PC-3 (cell line): ENCODE measurements at places on chromosomes 2 and 18. TPM values are rescaled to one million over a fixed set of nuclear protein-coding genes. Genes with fewer than 3 reads are reported as not detected.

- no peak for DNase-seq
Observed at GRCh38 chr2:241037498-241037897, 39.1 kb downstream of the SNED1 start.

- peak; percentile 7 for DNase-seq
Observed at GRCh38 chr2:234615643-234616356, 118.9 kb upstream of the ARL4C start.

DNA sequence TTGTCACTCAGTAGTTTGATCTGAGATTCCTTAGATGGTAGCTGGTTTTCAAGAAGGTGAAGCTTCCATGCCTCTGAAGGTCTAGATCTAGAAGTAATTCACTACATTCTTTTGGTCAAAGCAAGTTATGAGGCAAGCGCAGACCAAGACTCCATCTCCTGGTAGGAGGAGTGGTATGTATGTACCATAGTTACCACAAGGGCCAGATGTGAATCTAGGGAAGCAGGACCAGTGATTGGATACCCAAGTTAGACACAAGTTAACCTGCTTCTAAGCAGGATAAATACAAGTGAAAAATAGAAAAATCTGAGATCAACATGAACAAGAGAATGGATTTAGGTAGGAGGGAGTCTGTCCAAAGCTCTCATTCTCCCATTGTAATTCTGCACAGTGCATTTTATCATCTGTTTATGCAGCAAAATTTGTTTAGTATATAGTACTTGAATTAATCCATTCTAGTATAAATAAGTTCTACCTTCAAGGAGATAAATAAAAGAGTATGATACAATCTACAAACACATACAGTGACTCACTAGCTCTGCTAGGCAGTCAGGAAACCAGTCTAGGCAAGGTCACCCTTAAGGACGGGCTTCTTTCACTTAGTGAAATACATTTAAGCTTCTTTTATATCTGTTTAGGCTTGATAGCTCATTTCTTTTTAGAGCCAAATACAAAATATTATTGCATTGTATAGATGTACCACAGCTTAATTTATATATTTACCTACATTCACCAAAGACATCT, 14.2 kb upstream of the DOCK10 start:
- DNase-seq = peak; percentile 65

ANKRD36B gene
- total RNA-seq = 20.9 and 22.7 TPM in 2 replicates

HOXD9 gene
- not detected in 2 replicates for total RNA-seq

- DNase-seq = no peak
Observed at GRCh38 chr2:190190507-190191162, 128.1 kb upstream of the MSTN start.

GRCh38 chr2:227657199-227657845, 9.3 kb upstream of the SCYGR5 start:
- DNase-seq = no peak

DNA sequence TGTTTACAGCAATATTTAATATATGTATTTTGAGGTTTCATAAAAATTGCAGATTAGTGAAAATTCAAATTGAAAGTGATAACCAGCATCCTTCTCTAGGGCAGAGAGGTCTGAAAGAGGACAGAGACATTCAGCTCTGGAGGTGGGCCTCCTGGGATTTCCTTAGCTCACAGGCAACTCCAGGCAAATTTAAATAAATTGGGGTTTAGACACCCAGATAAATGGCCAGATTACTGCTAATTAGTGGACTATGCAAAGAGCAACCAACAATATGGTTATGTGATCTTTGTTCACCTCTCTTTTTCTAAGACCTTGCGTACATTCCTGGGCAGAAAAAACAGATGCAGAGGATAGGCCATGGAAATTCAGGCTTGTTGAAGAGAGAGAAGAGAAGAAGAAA, 1282.8 kb upstream of the ACVR2A start:
- DNase-seq = no peak

ZNF513 gene
- 7.4 and 9.7 TPM in 2 replicates for total RNA-seq

GRCh38 chr2:172674034-172674967, 61.3 kb upstream of the RAPGEF4 start:
- no peak for DNase-seq

DNA sequence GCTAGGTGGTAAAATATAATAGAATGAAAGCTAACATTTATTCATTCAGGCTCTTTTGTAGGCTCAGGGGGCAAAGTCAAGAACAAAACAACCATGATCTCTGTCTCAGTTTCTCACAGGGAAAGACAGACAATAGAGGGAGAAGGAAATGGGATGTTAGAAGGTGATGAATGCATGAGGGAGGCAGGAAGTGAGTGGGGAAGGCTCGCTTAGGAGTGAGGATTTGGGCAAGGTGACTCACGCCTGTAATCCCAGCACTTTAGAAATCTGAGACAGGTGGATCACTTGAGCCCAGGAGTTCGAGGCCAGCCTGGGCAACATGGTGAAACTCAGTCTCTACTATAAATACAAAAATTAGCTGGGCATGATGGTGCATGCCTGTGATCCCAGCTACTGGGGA, 88.4 kb downstream of the CTIF start:
- peak; percentile 24 for DNase-seq

DNA sequence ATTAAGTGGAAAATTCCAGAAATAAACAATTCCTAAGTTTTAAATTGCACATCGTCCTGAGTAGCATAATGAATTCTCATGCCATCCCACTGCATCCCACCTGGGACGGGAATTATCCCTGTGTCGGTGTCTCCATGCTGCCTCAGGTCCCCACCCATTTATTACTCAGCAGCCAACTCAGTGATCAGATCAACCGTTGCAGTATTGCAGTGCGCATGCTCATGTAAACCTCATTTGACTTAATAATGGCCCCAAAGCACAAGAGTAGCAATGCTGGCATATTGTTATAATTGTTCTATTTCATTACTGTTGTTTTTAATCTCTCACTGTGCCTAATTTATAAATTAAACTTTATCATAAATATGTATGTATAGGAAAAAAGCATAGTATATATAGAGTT, 214.4 kb downstream of the METTL4 start:
- DNase-seq = no peak

- no peak for DNase-seq
Observed at GRCh38 chr2:241851325-241852115, 7.2 kb downstream of the PDCD1 start.

DNA sequence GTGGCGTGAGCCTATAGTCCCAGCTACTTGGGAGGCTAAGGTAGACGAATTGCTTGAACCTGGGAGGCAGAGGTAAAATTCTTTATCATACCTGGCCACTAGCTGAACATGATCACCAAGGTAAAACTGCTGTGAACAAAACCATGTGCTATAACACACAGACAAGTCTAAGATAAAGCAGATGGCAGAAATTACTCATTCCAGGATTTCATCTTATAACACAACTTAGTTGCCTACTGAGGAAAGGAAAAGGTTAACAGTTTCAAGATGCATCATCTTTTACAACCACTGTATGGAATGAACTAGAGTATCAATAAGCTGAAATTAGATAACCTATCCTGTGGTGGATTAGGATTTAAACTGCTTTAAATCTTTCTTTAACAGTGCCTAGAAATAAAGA, 8.3 kb downstream of the ARL5A start:
- DNase-seq = no peak

DNA sequence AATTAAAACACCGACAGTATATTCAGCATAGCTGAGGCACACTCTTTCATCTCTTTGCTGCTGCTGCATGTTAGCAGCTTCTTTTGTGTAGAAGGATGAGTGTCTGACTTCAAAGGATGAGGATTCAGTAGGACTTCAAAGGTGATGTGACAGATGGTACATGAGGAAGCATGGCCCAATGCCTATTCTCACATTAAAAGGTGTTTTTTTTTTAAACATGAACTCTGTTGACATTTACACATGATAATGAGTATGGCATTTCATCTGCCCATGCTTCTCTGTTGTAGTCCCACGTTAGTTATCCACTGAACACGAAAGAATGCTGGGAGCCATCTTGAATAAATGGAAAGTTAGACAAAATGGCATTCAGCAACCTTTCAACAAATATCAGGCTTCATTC, 1950.8 kb upstream of the PIK3C3 start:
- no peak for DNase-seq

C2orf78 gene
- not detected in 2 replicates for total RNA-seq

IL36RN gene
- 0.36 TPM in 1 of 2 replicates, not detected in the other for total RNA-seq

GRCh38 chr2:239945751-239946561, 79.2 kb downstream of the NDUFA10 start:
- no peak for DNase-seq

DNA sequence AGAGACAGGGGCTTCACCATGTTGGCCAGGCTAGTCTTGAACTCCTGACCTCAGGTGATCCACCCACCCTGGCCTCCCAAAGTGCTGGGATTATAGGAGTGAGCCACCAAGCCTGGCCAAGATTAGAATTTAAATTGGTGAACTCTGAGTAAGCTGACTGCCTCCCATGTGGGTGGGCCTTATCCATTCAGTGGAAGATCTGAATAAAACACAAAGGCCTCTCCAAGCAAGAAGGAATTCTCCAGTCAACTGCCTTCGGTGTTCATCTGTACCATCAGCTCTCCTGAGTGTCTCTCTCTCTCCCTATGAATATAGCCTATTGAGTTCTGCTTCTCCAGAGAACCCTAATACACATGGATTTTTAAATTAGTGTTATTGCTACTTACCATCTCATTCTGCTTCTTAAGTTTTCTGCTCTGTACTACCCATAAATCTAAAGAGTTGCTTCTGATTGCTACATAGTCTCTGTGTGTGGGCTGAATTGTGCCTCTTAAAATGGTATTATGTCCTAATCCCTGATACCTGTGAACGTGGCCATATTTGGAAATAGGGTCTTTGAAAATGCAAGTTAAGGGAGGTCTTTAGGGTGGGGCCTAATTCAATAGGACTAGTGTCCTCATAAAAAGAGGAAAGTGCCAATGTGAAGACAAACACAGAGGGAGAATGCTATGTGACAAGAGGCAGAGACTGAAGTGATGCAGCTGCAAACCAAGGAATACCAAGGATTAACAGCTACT, 36.3 kb downstream of the FBXO11 start:
- DNase-seq = no peak

DNA sequence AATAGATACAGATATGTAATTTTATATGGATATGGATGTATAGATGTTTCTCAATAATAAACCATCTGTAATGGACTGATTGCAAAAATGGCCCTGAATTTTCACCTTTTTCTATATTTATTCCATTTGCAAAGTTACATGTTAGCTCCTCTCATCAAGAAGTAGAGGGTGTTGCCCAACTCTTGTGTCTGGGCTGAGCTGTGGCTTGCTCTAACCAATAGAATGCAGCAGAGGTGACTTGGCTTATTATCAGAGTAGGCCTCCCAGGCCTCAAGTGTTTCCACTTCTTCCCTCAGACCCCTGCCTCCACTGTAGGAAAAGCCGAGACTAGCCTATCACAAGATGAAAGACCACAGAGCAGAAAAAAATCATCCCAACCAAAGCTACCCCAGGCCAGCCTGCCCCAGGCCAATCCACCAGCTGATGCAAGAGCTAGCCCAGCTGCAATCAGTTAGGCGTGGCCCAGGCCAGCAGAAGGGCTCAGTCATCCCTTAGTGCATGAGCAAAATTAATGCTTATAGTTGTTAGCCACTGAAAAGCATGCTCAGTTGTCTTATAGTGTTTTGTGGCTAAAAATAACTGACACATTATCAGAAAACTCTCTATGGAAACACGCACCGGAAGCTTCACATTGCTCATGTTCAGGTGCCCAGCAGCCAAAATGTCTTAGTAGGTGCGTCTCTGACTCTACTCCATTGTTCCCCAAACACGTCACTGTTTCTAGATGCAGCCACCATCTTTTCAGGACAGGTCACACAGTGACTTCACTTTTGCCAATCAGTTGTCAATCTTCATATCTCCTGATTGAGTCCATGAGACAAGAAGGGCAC, 464.0 kb downstream of the FBXO15 start:
- DNase-seq = peak; percentile 43

- no peak for DNase-seq
Observed at GRCh38 chr2:237074211-237074993, 11.3 kb upstream of the COPS8 start.

DNA sequence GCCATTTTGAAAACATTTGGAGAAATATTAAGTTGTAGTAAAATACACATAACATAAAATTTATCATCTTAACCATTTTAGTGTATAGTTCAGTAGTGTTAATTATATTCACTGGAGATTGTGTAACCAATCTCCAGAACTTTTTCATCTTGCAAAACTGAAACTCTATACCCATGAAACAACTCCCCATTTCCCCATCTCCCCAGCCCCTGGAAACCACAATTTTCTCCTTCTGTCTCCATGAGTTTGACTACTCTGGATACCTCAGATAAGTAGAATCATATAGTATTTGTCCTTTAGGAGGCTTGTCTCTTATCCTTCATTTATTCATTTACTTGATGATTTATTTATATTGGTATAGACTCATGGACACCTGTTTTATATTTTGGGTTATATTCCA, 392.9 kb downstream of the SETBP1 start:
- DNase-seq = no peak

LRRC30 gene
- total RNA-seq = not detected in 2 replicates

STAM2 gene
- 18.0 and 21.0 TPM in 2 replicates for total RNA-seq

GRCh38 chr2:240556553-240557100, 1.2 kb downstream of the ANKMY1 start:
- peak; percentile 36 for DNase-seq

TTR gene
- not detected in 2 replicates for total RNA-seq

DNA sequence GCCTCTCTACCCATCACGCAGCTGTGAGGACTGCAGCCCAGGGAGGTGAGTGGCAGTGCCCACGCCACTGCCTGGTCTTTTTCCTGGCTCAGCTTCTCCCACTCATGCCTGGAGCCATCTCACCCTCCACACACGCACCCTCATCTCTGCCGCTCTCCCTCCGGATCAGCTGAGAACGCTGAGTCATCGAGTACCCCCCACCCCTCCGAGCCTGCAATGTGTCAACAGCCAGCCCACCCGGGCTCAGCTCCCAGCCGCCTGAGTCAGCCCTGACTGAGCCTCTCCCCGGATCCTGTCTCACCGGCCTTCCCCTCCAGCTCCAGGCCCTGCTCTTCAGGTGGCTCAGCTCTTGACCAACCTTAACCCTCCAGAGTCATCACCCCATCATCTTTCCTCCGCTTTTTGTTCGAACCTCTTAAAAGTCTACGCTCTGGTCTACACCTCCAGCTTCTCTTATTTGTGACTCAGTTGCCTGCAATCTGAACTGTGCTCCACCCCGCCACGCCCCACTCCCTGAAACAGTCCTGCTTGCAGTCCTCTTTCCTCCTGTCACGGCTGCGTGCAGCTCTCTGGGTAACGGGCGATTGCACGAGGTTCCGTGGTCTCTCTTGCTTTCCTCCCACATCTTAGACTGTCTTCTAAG, 94.4 kb upstream of the ASAP2 start:
- peak; percentile 97 for DNase-seq

GRCh38 chr2:30981096-30981495, 157.1 kb downstream of the GALNT14 start:
- DNase-seq = no peak

SERPINB4 gene
- total RNA-seq = 0.40 TPM in 1 of 2 replicates, not detected in the other

TMEM247 gene
- total RNA-seq = not detected in 2 replicates
